ENCODE measurements at places on chromosomes 1 and 21. TPM values are rescaled to one million over a fixed set of nuclear protein-coding genes. Genes with fewer than 3 reads are reported as not detected.

GRCh38 chr1:241849345-241849695 is 1.3 kb downstream of the EXO1 start:
- no peak for DNase-seq
- H3K36me3 ChIP-seq, result peaks cover 39% of the 10 kb centered on the region
- H3K27me3 ChIP-seq, result no peaks in the 10 kb centered on the region
- H3K27ac ChIP-seq, result no peak overlapping the region

GRCh38 chr1:113792986-113793385 is 19.3 kb downstream of the RSBN1 start:
- no peak overlapping the region for H3K4me3 ChIP-seq
- peaks cover 6% of the 10 kb centered on the region for H3K36me3 ChIP-seq
- no peak overlapping the region for H3K27ac ChIP-seq
- no peaks in the 10 kb centered on the region for H3K4me1 ChIP-seq
- H3K27me3 ChIP-seq, result no peaks in the 10 kb centered on the region
- DNase-seq, result no peak

DNA sequence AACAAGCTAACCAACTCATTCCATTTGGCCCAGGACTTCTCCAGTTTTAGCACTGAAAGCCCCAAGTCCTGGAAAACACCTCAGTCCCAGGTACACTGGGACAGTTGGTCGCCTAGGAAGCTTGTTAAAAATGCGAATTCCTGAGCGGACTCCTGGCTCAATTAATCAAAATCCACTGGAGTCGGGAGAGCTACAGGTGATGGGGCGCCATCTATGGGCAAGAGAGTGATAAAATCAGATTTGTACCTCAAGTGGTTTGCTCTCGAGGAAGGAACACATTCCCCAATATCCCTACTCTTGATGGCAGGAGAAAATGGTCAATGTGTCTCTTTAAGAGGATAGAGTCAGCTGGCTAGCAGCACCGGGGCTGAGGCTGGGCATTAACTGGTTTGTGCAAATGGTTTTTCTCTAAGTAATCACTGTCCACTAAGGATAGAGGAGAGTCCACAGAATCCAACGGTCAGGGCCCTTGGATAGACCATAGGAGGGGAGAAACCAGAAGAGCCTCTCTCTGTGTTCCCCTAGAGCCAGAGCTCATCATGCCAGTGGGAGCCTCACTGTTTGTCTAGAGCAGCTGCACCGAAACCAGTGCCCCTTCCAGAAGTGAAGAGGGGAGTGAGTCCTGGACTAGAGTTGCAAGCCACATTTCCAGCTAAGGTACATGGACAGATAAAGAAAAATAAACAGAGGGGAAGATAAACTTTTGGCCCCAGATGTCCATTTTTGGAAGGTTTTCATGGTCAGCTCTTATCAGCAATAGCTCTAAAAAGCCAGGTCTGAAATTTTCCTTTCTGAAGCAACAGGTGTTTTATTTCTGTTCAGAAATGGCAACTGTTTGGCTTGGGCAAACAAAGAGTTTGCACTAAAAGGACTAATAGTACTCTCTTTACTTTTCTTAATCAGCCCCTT is 148.5 kb downstream of the TENT5C start:
- H3K27me3 ChIP-seq, result no peaks in the 10 kb centered on the region
- no peak overlapping the region for H3K27ac ChIP-seq
- no peaks in the 10 kb centered on the region for H3K36me3 ChIP-seq

- H3K27me3 ChIP-seq, result no peaks in the 10 kb centered on the region
- no peak overlapping the region for H3K27ac ChIP-seq
- no peak for DNase-seq
- H3K4me3 ChIP-seq, result no peak overlapping the region
- H3K4me1 ChIP-seq, result no peaks in the 10 kb centered on the region
These were observed 8.4 kb downstream of the SLC1A7 start for GRCh38 chr1:53134042-53134485.

GPATCH3 gene
- total RNA-seq, result 12.0 TPM

GRCh38 chr21:28927130-28927529 is 65.5 kb downstream of the LTN1 start:
- H3K4me3 ChIP-seq, result no peak overlapping the region
- no peak for DNase-seq
- peaks cover 16% of the 10 kb centered on the region for H3K36me3 ChIP-seq
- no peaks in the 10 kb centered on the region for H3K27me3 ChIP-seq
- H3K27ac ChIP-seq, result no peak overlapping the region

DNA sequence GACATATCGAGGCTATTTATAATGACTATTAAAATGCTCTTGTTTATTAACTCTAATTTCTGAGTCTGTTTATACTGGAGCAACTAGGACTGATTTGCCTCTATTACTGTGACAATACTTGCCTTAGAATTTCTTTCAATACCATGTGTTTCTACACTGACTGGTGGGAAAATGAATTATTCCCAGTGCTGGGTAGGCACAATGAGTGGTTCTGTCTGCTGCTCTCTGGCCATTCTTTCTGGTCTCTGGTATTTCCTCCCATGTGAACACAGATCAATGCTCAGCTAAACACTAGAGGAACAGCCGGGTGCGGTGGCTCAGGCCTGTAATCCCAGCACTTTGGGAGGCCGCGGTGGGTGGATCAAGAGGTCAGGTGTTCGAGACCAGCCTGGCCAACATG is 390.5 kb downstream of the PRDM2 start:
- no peaks in the 10 kb centered on the region for H3K4me1 ChIP-seq
- H3K27me3 ChIP-seq, result peaks cover 5% of the 10 kb centered on the region
- no peaks in the 10 kb centered on the region for H3K36me3 ChIP-seq
- H3K4me3 ChIP-seq, result no peak overlapping the region
- DNase-seq, result no peak

- H3K36me3 ChIP-seq, result peaks cover 94% of the 10 kb centered on the region
- peaks cover 9% of the 10 kb centered on the region for H3K4me1 ChIP-seq
- DNase-seq, result no peak
- no peak overlapping the region for H3K27ac ChIP-seq
- H3K27me3 ChIP-seq, result no peaks in the 10 kb centered on the region
- H3K4me3 ChIP-seq, result no peak overlapping the region
These were observed 9.8 kb downstream of the BTG3 start for GRCh38 chr21:17602874-17603273.

- DNase-seq, result no peak
- H3K27me3 ChIP-seq, result no peaks in the 10 kb centered on the region
- no peak overlapping the region for H3K4me3 ChIP-seq
- H3K27ac ChIP-seq, result no peak overlapping the region
- H3K36me3 ChIP-seq, result no peaks in the 10 kb centered on the region
These were observed 95.2 kb downstream of the CATSPERE start for GRCh38 chr1:244556263-244556662.

C1orf185 gene
- total RNA-seq, result not detected

- no peaks in the 10 kb centered on the region for H3K4me1 ChIP-seq
- no peak overlapping the region for H3K27ac ChIP-seq
- no peak overlapping the region for H3K4me3 ChIP-seq
- H3K27me3 ChIP-seq, result no peaks in the 10 kb centered on the region
- H3K36me3 ChIP-seq, result no peaks in the 10 kb centered on the region
These were observed 105.7 kb downstream of the ZNF281 start for GRCh38 chr1:200304171-200304570.

PLD5 gene
- 1.7 TPM for total RNA-seq

GRCh38 chr21:18810136-18810535 is 406.6 kb upstream of the TMPRSS15 start:
- no peaks in the 10 kb centered on the region for H3K27me3 ChIP-seq
- no peaks in the 10 kb centered on the region for H3K36me3 ChIP-seq
- no peak overlapping the region for H3K4me3 ChIP-seq
- no peak for DNase-seq
- no peak overlapping the region for H3K27ac ChIP-seq

PADI1 gene
- total RNA-seq, result 0.06 TPM

DNA sequence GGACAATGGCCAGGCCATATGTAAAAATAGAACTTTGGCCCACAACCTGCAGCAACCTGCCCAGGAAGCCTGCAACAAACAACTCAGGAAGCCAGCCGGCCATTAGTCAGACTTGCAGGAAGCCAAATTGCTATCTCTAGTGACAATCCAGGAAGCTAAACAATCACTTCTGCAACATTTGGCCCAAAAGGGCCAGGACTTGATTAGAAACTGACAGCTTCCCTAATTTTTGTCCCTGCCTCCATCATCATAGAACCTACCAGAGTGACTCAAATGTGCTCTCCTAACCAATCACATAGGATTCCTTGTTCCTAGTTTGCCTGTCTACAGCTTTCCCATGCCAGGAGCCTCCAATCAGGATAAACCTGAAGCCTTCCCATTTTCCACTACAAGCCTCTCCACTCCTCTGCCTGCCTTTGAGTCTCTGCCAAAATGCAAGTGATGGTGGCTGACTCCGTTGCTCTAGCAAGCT is 639.3 kb downstream of the PTPRU start:
- no peaks in the 10 kb centered on the region for H3K4me1 ChIP-seq
- no peak overlapping the region for H3K4me3 ChIP-seq
- no peak for DNase-seq
- no peaks in the 10 kb centered on the region for H3K36me3 ChIP-seq

DYNLT4 gene
- not detected for total RNA-seq

OR2L2 gene
- not detected for total RNA-seq

- H3K27ac ChIP-seq, result no peak overlapping the region
- peak; percentile 65 for DNase-seq
- no peaks in the 10 kb centered on the region for H3K4me1 ChIP-seq
- H3K27me3 ChIP-seq, result no peaks in the 10 kb centered on the region
- no peak overlapping the region for H3K4me3 ChIP-seq
These were observed 74.6 kb downstream of the DMRTA2 start for GRCh38 chr1:50348449-50349241.

F13B gene
- total RNA-seq, result 0.16 TPM

DNA sequence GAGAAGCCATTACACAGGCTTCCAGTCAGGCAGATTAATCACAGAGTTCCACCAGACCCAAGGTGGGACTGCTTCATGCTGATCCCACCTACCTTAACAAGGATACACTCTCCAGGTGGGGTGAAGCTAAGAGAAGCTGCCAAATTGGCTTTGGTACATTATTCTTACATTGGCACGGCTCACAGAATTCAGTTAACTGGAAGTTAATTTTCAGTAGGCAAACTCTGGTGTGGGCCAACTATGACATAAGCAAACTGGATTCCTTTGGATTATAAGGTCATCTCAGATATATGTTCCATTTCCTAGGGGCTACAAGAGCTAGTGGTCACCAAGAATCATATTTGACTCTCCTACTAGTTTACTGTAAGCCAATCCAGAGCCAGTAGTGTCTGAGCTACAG is 448.8 kb upstream of the BEND5 start:
- H3K27ac ChIP-seq, result no peak overlapping the region
- H3K4me1 ChIP-seq, result no peaks in the 10 kb centered on the region

CYP2J2 gene
- total RNA-seq, result 1.9 TPM

C2CD4D gene
- not detected for total RNA-seq

GRCh38 chr1:107175102-107175909 is 34.5 kb downstream of the NTNG1 start:
- no peak overlapping the region for H3K27ac ChIP-seq
- H3K4me3 ChIP-seq, result no peak overlapping the region
- H3K27me3 ChIP-seq, result no peaks in the 10 kb centered on the region
- no peaks in the 10 kb centered on the region for H3K4me1 ChIP-seq
- no peaks in the 10 kb centered on the region for H3K36me3 ChIP-seq

ADGRL4 gene
- total RNA-seq, result not detected

KRTAP19-2 gene
- total RNA-seq, result not detected

GRCh38 chr1:4627353-4627752 is 27.1 kb upstream of the AJAP1 start:
- H3K36me3 ChIP-seq, result no peaks in the 10 kb centered on the region
- H3K4me3 ChIP-seq, result no peak overlapping the region
- no peak overlapping the region for H3K27ac ChIP-seq
- H3K4me1 ChIP-seq, result no peaks in the 10 kb centered on the region

- H3K4me3 ChIP-seq, result no peak overlapping the region
- DNase-seq, result no peak
- H3K4me1 ChIP-seq, result no peaks in the 10 kb centered on the region
- no peak overlapping the region for H3K27ac ChIP-seq
These were observed 45.4 kb upstream of the TNFRSF1B start for GRCh38 chr1:12121212-12122003.

- H3K27me3 ChIP-seq, result no peaks in the 10 kb centered on the region
- no peaks in the 10 kb centered on the region for H3K36me3 ChIP-seq
These were observed 149.0 kb downstream of the TGFBR3 start for GRCh38 chr1:91736715-91737615.

DNA sequence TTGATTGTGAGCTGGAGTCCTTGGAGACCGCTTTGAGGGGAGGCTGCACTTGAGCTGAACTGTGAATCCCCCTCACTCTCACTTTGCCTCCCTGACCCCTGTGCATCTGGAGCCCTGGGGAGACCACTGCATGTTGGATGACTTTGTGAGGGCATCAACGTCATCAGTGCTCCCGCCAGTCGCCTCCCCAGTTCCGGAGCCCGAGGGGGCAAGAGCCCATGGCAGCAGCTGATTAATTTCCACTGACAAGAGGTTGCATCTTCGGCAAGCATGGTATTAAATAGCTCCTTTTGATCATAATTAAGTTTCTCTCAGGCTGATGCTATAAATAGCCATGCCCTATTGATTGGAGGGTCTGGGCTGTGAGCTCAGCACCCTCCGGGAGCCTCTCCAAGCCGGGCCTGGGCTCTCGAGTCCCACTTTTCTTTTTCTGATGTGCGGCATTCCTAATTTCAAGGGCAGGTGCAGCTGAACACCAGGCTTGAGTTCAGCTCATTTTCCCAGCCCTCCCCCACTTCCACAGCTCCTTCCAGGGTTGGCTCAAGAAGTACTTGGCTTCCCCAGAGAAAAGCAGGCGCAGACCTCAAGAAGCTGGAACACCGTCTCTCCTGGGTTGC is 33.2 kb downstream of the KCND3 start:
- H3K36me3 ChIP-seq, result no peaks in the 10 kb centered on the region
- H3K27ac ChIP-seq, result no peak overlapping the region
- no peaks in the 10 kb centered on the region for H3K27me3 ChIP-seq
- DNase-seq, result no peak
- H3K4me1 ChIP-seq, result no peaks in the 10 kb centered on the region

NR1I3 gene
- total RNA-seq, result not detected

- no peak for DNase-seq
- no peaks in the 10 kb centered on the region for H3K27me3 ChIP-seq
- peak overlapping the region; percentile 31 for H3K27ac ChIP-seq
- H3K36me3 ChIP-seq, result peaks cover 48% of the 10 kb centered on the region
These were observed 3.6 kb downstream of the PEA15 start for GRCh38 chr1:160208557-160209320.

- no peaks in the 10 kb centered on the region for H3K36me3 ChIP-seq
- H3K4me1 ChIP-seq, result no peaks in the 10 kb centered on the region
- DNase-seq, result no peak
- no peak overlapping the region for H3K4me3 ChIP-seq
These were observed 97.9 kb downstream of the CSMD2 start for GRCh38 chr1:34066981-34067603.

PDE9A gene
- 14.8 TPM for total RNA-seq

DCDC2B gene
- not detected for total RNA-seq

FCRL2 gene
- not detected for total RNA-seq

UQCRHL gene
- 8.6 TPM for total RNA-seq

DNA sequence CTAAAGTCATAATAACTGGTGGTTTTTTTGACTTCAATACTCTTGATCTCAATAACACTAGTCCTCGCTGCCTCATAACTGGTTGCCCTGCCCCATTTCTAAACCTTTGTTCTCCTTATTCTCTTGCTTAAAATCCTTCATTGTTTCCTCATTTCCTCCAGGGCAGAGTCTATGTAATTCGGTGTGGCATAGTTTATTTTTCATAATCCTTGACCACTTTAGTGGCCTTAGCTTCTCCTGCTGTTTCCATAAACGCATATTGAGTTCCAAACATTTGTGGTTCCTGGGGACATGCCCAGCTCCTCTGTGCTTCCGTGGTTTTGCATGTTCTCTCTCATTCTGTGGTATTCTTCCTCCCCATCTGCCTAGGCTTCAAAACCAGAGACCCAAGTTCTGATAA is 19.0 kb upstream of the TLCD4 start:
- H3K27ac ChIP-seq, result no peak overlapping the region
- peak; percentile 64 for DNase-seq
- no peaks in the 10 kb centered on the region for H3K27me3 ChIP-seq
- no peak overlapping the region for H3K4me3 ChIP-seq
- H3K36me3 ChIP-seq, result no peaks in the 10 kb centered on the region

C1orf116 gene
- total RNA-seq, result not detected

Data from SJCRH30 (cell line).